ENCODE measurements at places on chromosomes 16 and 17.

- DNase-seq = no peak
Measured at GRCh38 chr16:31143694-31144148, 6.1 kb downstream of the PRSS36 start.

DNA sequence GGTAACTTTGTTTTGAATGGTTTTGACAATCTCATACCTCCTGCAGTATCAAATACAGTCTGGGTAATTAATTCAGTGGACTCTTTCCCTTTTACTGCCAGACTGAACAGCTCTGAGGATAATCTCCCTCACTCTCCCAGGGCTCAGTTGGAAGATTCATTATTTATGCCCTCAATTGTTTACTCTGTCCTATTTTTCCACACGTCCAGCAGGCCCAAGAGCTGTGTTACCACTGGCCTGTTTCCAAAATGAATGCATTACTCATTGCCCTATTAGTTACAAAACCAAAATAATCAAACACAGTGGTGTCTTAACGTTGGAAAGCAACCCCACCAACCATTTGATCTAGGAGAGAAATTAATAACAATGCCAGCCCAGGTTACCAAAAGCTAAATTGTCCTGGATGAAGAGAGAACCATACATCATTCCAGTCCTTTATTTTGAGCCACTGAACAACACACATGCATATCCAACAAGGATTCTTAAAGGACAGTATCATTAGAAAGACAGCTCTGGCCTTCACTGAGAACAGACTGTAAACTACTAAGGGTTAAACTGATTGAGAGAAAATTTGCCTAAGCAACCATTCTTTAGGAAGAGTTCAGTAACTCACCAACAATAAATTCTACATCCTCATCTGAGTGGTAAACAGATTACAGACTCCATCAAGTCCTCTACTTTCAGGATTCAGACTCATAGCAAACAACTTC, 34.5 kb downstream of the FAM222B start:
- no peak for DNase-seq

DNA sequence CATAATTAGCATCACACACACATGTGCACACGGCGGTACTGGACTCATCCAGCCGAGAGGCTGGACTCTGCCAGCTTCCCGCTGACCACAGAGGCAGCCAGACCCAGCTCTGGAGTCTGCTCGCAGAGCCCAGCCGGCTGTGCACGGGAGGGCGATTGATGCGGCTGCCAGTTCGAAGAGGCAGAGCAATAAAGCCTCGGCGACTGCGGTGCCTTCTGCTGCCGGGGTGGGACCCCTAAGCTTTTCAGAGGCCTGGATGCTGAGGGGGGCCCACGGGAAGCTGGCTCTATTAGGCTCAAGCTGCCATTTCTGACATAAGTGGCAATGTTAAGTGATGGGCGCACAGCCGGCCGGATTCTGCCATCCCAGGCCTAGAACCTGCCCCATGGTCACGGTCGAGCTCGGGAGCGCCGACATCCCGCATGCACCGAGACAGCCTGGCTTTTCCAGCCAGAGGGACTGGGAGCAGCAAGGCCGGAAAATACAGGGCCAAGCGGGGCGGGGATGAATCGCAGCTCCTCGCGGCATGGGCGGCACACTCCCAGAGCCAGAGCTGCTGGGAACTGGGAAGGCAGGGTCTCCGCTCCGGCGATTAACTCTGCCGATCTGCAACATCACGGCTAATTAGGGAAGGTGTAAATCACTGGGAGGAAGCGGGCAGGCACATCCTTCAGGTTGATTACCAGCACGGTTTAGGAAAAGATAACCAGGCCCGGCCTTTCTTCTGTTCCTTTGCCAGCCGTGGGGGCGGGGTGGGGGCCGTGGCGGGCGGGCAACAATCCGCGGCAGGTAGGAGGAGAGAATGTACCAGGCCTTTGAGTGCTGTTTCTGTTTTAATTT, 57.7 kb downstream of the TBC1D16 start:
- DNase-seq = no peak

DNA sequence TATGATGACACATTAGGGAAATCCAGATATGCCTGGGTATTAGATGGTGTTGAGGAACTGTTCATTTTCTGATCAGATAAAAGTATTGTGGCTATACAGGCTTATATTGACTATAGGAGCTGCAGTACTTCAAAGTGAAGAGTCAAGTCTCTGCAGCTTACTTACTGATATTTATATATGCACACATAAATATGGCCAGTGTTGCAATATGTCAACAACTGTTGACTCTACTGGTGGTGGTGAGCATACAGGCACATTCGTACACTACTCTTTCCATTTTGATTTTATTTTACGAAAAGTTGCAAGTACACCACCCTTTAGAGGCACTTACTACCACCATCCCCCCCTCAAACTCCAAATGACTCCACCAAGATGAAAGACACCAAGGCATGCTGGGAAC, 2.5 kb downstream of the CIAO2B start:
- no peak for DNase-seq

GRCh38 chr17:77965352-77965751, 6.8 kb downstream of the TNRC6C start:
- no peak for DNase-seq

DNA sequence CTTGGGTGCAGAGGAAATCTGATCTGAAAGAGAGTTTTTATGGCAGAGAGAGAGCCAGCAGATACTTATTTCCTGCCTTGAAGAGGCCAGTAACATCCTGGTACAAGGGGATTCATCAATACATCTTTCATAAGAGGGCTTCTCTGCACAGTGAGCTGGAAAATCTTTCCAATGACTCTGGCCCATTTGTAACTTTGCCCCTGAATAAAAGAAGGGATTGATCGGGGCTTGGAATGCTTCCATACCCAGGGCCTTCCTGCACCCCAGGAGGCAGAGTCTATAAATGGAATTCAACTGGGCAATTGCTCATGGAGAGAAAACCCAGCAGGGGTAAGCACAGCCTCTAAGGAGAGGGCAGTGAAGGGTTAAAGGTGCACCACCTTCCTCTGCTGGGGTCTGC, 163.3 kb downstream of the XYLT1 start:
- no peak for DNase-seq

DNA sequence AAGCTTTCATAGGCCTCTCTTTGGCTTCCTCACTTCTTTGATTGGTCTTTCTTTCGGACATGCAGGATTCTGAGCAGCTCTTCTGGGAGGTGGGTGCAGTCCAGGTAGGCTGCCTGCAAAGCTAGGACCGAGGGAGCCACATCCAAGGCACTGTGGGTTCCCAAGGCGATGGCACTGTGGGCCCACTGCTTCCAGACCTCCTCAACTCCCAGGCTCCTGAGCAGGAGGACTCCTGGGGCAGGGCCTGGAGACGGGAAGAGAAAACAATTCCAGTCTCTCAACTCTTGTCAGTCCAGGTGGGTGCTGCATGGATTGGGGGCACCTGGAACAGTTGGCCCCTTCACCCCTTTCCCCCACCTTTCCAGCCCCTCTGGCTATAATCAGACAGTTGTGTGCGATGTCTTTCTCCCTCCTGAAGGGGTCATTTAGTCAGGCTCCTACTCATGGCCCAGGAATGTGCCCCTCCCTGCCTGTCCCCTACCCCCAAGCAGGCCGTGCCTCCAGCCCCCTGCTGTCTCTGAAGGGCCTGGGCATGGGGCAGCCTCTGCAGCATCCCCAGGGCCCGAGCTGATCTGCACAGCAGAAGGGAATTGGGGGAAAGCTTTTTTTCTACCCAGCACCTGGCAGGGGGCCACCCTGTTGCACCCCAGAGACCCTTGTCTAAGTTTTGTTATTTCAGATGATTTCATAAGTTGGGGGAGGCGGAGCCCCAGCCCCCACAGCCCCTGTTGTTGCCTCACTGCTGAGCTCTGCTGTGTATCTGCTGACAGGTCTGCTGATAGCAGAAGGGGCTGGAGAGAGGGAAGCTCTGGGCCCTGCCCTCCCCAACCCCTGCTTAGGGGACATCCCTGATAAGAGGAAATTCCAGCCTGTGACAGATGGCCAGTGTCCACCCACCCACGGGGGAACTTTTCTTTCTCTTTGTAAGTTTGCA, 330.3 kb downstream of the SEC14L1 start:
- no peak for DNase-seq

DNA sequence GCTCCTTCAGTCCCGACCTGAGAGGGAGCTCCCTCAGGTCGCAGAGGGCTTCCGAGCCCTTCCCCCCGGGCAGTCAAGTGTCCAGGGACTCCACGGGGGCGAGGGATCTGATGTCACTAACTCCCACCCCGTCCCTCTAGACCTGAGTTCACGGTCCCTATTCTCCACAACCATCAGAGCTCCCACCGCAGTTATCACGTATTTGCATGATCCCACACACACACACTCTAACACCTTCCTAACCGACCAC, 3.7 kb upstream of the PER1 start:
- no peak for DNase-seq
